ENCODE measurements at places on chromosomes 2 and 18. TPM values are rescaled to one million over a fixed set of nuclear protein-coding genes. Genes with fewer than 3 reads are reported as not detected.

Gene STAT4
- total RNA-seq = 53.9 TPM

Gene RND3
- not detected for total RNA-seq

Gene AFG3L2
- 42.9 TPM for total RNA-seq

Gene KCNG2
- total RNA-seq = not detected

Gene MTA3
- total RNA-seq = 38.0 TPM

Gene TEKT4
- total RNA-seq = not detected

Gene FSHR
- not detected for total RNA-seq

Gene TXNDC2
- not detected for total RNA-seq

Gene DSC2
- not detected for total RNA-seq

Data from activated naive CD4-positive, alpha-beta T cell treated with anti-CD3 and anti-CD28 coated beads for 36 hours (primary cell).